Type B pancreatic cell (in vitro differentiated cells): ENCODE measurements at places on chromosomes 2 and 18. TPM values are rescaled to one million over a fixed set of nuclear protein-coding genes. Genes with fewer than 3 reads are reported as not detected.
A peak's percentile ranks its signal among the peaks of the same experiment; 100 is the strongest.

- no peak for DNase-seq
- no peaks in the 10 kb centered on the region for H3K36me3 ChIP-seq
- H3K4me1 ChIP-seq: peaks cover 31% of the 10 kb centered on the region
- H3K4me3 ChIP-seq: no peak overlapping the region
- no peak overlapping the region for H3K27ac ChIP-seq
Measured at GRCh38 chr18:70386582-70386981, 97.7 kb downstream of the SOCS6 start.

DNA sequence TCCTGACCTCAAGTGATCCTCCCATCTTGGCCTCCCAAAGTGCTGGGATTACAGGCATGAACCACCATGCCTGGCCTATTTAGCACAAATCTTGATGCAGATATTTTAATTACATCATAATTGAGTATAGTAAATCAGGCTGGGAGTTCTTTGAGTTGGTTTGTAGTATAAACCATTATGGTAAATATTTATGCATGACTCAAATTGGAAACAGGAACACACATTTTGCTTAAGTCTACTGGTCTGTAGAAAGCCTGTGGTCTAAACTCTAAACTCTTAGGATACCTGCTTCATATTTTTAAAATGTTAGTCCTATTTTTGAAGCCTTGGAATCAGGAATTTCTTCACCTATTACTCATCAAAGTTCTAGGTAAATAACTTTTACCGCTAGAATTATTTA, 16.8 kb downstream of the ASXL3 start:
- peaks cover 18% of the 10 kb centered on the region for H3K4me1 ChIP-seq
- no peak overlapping the region for H3K4me3 ChIP-seq
- H3K36me3 ChIP-seq: no peaks in the 10 kb centered on the region
- no peaks in the 10 kb centered on the region for H3K27me3 ChIP-seq
- no peak for DNase-seq

CD28 gene
- total RNA-seq: 0.17 TPM in 1 of 2 replicates, not detected in the other

OBSL1 gene
- total RNA-seq: 118 and 197 TPM in 2 replicates

MRPL19 gene
- total RNA-seq: 47.8 and 55.8 TPM in 2 replicates

GRCh38 chr2:54308186-54308585, 52.2 kb upstream of the TSPYL6 start:
- H3K36me3 ChIP-seq: no peaks in the 10 kb centered on the region
- DNase-seq: no peak
- H3K4me3 ChIP-seq: no peak overlapping the region
- no peaks in the 10 kb centered on the region for H3K27me3 ChIP-seq
- H3K4me1 ChIP-seq: no peaks in the 10 kb centered on the region

DNA sequence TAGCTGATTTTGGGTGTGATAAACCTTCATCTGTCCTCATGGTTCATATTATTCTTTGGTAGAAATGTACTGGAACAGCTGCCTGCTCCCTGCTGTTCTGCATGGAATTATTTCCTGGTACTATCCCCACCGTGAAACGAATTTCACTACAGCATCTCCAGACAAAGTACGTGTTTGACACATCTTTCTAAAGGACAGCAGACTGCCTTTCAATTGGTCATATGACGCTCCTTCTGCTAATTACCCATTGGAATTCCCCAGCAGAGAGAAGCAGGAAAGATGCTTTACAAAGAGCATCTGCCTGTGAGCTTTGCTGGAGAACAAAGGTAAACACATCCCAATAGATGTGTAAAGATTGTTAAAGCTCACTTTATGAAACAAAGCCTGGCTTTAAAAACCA, 4.4 kb upstream of the RFX8 start:
- no peaks in the 10 kb centered on the region for H3K36me3 ChIP-seq
- H3K4me3 ChIP-seq: no peak overlapping the region
- H3K27ac ChIP-seq: peak overlapping the region; percentile 1
- peaks cover 36% of the 10 kb centered on the region for H3K27me3 ChIP-seq
- no peak for DNase-seq

DNA sequence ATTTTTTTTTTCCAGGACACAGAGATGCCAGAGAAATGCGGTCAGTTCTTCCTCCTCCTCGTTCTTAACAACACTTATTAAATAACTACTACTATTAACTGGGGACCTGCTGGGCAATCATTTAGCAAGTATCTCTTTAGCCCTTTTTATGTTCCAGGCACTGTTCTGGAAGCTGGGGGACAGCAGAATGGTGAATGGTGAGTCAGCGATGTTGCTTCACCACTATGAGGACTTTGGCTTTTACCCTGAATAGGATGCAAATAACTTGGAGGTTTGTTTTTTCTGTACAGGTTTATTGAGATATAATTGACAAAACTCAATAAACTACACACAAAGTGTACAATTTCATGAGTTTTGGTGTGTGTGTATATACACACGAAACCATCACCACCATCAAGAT, 179.9 kb upstream of the MSH6 start:
- H3K4me1 ChIP-seq: peaks cover 7% of the 10 kb centered on the region
- H3K36me3 ChIP-seq: no peaks in the 10 kb centered on the region
- no peak overlapping the region for H3K27ac ChIP-seq
- no peak overlapping the region for H3K4me3 ChIP-seq
- peaks cover 8% of the 10 kb centered on the region for H3K27me3 ChIP-seq

- no peak overlapping the region for H3K4me3 ChIP-seq
- H3K4me1 ChIP-seq: peaks cover 22% of the 10 kb centered on the region
- peaks cover 40% of the 10 kb centered on the region for H3K36me3 ChIP-seq
Measured at GRCh38 chr2:168216351-168217005, 30.9 kb downstream of the STK39 start.

- no peaks in the 10 kb centered on the region for H3K36me3 ChIP-seq
- no peak overlapping the region for H3K4me3 ChIP-seq
- H3K4me1 ChIP-seq: peaks cover 52% of the 10 kb centered on the region
- no peak for DNase-seq
Measured at GRCh38 chr2:96895746-96896651, 26.1 kb upstream of the SEMA4C start.

GAD1 gene
- total RNA-seq: 1.7 and 2.2 TPM in 2 replicates

GRCh38 chr2:10019174-10019573, 24.2 kb upstream of the KLF11 start:
- DNase-seq: no peak
- peaks cover 3% of the 10 kb centered on the region for H3K27me3 ChIP-seq
- no peak overlapping the region for H3K27ac ChIP-seq
- H3K4me3 ChIP-seq: no peak overlapping the region
- H3K36me3 ChIP-seq: no peaks in the 10 kb centered on the region

DNA sequence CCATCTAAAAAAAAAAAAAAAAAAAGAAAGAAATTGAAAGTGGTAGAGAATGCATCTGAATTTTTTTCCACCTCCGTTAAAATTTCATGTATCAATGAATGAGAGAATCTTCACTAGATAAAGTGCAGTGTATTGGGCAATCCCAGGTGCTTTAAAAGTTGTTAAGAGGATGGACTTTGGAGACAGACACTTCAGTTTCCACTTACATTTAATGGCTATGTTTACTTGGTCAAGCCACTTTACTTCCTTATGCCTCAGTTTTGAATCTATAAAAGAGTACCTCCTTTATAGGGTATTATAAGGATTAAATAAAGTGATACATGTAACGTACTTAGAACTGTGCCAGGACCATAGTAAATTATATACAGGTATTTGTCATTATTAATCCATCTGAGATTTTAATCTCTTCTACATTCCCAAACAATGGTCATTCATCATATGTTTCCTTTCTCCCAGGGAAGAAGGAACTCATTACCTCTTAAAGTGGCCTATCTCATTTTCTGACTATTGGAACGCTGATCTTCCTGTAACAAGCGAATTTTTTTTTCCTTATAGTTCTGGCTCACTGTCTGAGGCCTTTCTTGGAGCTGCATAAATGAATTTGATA, 29.1 kb upstream of the TANK start:
- no peaks in the 10 kb centered on the region for H3K27me3 ChIP-seq
- H3K36me3 ChIP-seq: no peaks in the 10 kb centered on the region
- H3K4me1 ChIP-seq: peaks cover 25% of the 10 kb centered on the region
- H3K27ac ChIP-seq: no peak overlapping the region
- H3K4me3 ChIP-seq: no peak overlapping the region
